ENCODE measurements at places on chromosomes 1 and 21. TPM values are rescaled to one million over a fixed set of nuclear protein-coding genes. Genes with fewer than 3 reads are reported as not detected.

The HES3 gene
- not detected for total RNA-seq

The LMOD1 gene
- 10.8 TPM for total RNA-seq

The CNKSR1 gene
- total RNA-seq = 1.8 TPM

The TRIM67 gene
- 0.11 TPM for total RNA-seq

The KRTAP25-1 gene
- total RNA-seq = not detected

The POTED gene
- total RNA-seq = not detected

Measured in Right ventricle myocardium inferior (tissue), 1 donor.